ENCODE measurements at places on chromosomes 7 and 10. TPM values are rescaled to one million over a fixed set of nuclear protein-coding genes. Genes with fewer than 3 reads are reported as not detected.

- DNase-seq: no peak
These were observed 1.7 kb upstream of the CDH23 start for GRCh38 chr10:71394926-71395562.

- DNase-seq: no peak
These were observed 408.1 kb downstream of the GATA3 start for GRCh38 chr10:8462565-8462964.

DNA sequence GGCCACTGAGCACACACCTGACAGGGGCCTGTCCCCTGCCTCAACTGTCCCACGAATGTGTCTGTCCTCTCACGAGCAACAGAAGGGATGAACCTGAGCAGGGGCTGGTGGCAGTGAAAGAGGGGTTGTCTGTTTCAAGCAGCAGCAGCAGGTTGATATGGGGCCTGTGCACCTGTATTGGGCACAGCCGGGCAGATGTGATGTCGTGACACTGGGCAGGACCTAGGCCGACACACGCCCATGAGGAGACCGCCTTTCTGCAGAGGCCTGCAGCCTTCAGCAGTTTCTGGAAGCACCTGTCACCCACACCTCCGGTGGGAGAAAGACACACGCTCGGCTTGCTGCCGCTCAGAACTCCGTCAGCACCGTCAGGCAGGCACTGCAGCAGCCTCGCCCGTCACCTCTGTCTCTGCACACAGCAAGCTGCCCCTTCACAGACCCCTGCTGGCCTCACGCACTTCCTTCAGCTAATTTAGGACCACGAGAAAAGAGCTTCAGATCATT lies 48.5 kb downstream of the AMZ1 start:
- DNase-seq: peak; percentile 7

DNA sequence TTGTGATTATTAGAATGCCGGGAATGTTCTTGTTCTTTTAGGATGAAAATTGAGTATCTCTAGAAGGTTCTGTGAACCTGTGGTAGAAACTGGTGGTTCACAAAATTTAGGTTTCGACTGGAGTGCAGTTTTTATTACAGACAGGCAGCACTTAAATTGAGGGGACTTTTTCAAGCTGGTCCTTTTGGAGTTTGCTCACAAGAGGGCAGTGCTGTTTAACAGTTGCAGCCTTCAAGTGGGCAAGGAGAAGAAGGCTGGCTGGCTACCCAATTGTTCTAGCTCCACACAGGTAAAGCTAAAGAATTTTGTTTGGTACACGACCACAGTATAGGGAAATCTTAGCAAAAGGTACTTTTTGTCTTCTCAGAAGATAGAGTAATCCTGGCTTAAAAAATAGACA lies 233.6 kb downstream of the SNX13 start:
- no peak for DNase-seq

GRCh38 chr7:126635545-126635944 lies 617.2 kb downstream of the GRM8 start:
- DNase-seq: no peak

DNA sequence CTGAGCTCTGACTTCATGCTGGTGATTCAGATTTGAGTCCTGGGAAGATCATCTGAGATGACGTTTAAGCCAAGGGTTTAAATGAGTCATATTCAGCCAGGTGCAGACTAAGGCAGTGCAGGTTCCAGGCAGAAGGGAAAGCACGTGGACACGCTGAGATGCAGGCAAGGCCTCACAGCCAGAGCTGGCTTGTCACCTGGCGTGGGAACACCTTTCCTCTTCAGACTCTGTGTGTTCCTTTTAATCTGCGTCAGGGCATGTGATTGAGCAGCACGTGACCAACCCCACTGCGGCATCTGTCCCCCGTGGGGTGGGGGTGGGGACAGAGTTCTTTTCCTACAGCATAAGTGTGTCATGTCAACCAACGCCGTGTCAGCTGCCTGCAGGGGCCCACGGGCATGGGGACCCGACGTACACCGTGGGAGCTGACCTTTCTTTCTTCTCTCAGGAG lies 10.7 kb upstream of the IDI2 start:
- no peak for DNase-seq

CFAP58 gene
- total RNA-seq: 0.61 TPM

CYP17A1 gene
- not detected for total RNA-seq
